Vagina (tissue), 2 donors: ENCODE measurements at places on chromosomes 16 and 17.

DNA sequence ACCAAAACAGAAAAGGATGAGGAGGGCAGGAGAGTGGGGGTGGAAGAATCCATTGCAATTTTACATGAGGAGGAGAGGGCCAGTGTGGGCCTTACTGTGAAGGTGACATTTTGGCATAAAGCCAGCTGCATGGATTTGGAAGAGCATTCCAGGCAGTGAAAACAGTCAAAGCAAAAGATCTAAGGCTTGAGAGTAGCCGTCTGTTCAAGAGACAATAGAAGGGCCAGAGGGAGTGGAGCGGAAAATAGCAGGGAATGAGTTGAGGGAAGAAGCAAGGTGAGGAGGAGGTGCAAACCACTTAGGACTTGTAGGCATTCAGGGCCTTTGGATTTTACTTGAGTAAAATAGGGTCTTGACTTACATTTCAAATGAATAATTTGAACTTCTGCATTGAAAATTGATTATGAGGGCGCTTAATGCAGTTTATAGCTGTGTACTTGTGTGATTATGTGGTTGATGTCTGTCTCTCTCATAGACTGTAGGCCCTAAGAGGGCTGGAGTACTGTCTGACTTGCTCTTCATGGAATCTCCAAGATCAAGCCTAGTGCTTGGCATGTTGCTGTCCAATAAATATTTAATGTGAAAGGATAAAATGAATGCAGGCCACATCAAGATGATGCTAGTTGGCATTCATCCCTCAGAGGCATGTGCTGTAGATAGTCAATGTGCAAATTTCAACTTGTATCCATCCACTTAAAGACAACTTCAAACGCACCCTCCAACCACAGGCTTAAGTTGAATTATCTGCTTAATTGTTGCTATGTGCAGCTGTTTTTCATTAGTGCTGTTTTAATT, 772.1 kb upstream of the RBFOX1 start:
- DNase-seq, result no peak

- no peak for DNase-seq
These were observed 37.3 kb downstream of the PTRH2 start for GRCh38 chr17:59669944-59670343.

GRCh38 chr16:89036776-89037175, 56.9 kb upstream of the ACSF3 start:
- no peak for DNase-seq

DNA sequence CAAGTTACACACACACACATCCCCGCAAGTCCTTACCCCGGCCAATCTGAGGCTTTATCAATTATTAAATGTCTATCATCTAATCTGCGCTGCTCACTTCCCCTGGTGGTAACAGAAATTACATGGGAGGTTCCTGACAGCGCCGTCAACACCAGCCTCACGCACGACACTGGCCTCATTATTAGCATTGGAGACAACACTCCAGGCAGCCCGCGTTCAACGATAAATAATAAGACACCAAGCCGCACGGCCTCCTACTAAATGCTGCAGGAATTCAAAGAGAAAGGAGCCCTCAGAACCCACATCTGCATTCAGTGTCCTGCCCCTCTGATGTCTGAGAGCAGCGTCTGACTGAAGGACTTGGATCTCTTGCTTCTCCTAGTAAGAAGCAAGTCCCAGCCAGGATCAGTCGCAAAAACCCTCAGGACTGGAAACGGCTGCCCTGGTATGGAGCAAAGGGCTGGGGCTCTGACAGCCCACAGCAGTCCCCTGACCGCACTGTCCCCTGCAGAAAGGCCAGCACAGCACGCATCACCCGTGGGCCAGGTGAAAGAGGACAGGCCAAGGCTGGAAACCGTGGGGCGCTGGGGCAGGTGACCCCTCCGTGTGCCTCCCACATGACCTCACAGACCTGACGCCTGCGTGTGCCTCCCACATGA, 7.6 kb upstream of the RPH3AL start:
- DNase-seq, result no peak

DNA sequence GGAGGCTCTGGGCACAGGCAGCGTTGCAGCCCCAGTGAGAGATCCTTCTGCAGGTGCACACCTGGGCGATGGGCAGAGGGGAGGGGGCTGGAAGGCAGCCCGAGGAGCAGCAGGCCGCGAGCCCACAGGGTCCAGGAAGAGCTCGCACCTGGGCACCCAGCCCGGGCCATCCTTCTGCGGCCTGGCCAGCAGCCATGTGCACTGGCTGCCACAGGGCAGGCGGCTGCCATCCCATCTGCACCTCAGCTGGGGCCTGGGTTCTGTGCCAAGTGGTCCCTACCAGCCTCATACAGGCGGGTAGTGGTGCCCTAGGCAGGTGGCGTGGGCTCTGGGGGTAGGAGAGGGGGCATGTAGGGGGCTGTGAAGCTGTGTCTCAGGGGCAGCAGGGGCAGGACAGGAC, 197.2 kb downstream of the RBFOX3 start:
- no peak for DNase-seq

- DNase-seq, result no peak
These were observed 18.1 kb upstream of the DHRS7B start for GRCh38 chr17:21108651-21109050.

- peak; percentile 74 for DNase-seq
These were observed 24.8 kb upstream of the MAP3K14 start for GRCh38 chr17:45341533-45342158.

- no peak for DNase-seq
These were observed 2.2 kb upstream of the CDK5R1 start for GRCh38 chr17:32484628-32485027.

DNA sequence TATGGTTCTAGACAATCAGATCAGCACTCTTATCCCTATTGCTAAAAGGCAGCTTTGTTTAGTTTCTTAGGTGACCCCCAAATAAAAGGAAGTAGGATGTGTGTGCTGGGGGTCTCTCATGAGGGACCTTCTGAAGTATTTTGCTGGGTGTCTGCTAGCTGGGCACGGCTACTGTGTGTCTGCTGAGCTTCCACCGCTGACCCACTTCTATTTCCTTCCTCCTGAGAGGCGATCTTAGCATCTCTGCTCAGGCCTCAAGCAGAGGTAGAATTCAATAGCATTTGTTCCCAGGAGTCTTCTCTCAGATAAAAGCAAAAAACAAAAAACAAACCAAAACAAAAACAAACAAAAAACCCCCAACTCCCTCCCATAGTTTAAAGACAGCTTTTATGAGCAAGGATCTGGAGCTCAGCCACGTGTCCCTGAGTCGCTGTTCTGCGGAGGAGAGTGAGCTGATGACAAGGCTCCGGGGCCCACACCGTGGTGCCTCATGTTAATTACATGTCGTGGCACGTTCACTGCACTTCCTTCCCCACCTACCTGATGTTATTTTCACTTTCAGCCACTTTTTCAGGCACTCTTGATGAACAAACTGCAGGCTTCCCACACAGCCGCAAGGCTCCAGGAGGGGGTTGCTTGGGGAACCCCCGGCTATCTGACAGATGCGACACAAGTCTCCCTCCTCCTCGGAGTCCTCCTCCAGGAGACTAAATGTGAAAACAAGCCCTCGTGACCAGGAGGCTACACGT, 83.5 kb downstream of the MARCHF10 start:
- no peak for DNase-seq

- no peak for DNase-seq
These were observed 27.1 kb upstream of the IL21R start for GRCh38 chr16:27374804-27375425.

GRCh38 chr16:74501484-74502478, 80.5 kb upstream of the CLEC18B start:
- no peak for DNase-seq

DNA sequence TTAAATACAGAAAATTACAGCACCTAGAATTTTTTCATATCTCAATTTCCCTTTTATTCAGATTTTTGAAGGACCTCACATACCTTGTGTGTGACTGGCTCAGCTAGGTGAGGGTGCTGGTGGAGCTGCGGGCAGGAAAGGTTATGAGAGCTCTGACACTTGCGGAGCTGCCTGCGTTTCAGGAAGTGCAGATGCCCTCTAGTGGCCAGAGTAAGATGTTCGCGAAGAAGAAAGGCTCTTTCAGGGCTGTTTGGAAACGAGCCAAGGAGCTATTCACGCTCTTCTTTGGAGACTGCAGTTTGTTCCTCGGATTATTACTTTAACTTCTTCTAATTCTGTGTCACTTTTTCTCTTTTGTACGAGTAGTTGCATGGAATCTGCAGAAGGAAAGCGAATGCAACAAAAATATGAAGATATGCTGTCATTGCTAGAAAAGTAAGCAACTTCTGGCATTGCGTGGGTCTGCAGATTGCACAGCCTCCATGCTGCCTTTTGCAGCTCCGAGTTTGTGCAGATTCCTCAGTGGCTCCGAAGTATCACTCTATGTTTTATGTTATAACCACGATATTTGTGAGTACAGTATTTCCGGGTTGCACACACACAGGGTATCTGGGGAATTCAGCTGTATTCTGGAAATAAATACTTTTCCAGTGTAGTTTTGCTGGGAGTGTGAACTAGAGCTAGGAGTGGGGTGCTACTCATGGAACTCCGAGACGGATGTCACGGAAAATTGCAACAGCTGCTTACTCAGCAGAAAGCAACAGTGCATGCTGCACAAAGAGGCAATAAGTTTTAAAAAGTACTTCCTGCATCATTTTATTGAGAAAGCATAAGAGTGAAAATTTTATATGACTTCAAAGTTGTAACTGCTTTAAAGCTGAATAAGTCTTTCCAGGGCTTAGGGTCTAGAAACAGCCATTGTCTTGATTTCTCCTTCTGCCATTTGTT, 46.3 kb downstream of the DNAH9 start:
- DNase-seq, result peak; percentile 40

DNA sequence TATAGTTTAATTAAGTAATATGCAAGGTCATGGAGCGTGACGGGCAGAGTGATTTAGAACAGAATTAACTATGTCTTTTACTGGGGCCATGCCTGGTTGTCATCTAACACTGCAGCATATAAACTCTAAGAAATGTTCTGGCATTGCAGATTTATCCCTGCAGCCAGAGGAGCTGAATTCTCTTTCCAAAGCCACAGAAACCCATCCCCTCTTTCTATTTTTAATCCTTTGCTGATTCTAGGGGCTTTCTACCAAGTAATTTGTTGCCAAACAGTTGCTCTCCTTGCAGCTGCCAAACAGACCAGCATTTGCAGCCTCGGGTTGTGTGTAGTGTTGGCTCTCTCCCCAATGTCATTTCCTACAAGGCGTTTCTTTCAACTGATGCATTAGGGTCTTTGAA, 243.2 kb upstream of the MON1B start:
- DNase-seq, result no peak
